ENCODE measurements at places on chromosomes 2 and 18.

DNA sequence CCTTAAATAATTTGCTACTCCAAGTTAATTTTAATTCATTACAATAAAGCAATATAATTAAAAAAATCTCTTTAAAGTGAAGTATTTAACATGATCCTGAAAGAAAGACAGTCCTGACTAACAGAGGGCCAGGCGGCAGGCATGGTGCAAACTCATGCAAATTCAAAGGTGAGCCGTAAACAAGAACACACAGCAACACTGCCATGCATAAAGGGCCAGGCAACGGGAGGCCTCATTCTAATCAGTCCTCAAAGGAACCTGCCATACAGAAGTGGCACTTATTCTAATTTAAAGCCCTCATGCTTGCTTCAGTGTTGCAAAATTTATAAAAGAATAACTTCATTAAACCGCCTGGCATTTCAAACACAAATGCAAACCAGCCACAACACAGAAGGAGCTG is 277.0 kb downstream of the ZNF521 start:
- DNase-seq, result no peak

GRCh38 chr18:293536-293935 is 25.7 kb upstream of the THOC1 start:
- DNase-seq, result no peak

- DNase-seq, result no peak
Observed at GRCh38 chr18:24474406-24474805, 14.0 kb downstream of the HRH4 start.

DNA sequence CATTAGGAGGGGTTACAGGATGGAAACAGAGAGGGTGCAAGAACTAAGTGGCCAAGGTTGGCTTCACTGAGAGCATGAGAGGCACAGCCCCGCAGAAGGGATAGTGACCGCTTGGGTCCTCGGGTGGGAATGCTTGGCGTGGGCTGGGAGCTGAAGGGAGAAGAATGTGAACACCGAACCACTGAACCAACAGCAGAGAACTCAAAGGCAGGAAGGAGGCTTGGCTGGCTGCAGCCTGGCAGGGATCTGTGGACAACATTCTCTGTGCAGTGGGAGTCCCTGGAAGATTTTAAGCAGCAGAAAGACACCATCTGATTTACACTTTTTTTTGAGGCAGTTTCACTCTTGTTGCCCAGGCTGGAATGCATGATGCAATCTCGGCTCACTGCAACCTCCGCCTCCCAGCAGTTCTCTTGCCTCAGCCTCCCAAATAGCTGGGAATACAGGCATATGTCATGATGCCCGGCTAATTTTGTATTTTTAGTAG is 33.9 kb downstream of the SOWAHC start:
- DNase-seq, result no peak

DNA sequence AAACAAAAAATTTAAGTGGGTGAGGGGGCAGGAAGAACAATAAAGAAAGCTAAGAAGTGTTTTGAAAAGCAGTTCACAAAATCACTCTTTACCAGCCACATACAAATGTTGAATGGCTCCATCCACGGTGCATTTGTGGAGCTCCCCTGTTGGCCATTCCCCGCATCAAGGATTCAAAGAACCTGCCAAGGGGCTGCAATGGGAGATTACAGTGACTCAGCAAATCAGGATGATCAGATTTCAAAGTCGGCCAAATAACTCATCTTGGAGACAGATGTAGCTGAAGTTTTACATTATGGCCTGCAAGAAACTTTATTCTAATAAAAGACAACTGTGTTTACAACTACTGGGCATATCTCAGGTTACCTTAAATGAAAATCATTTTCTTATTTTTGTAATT is 26.9 kb downstream of the COL4A3 start:
- no peak for DNase-seq

DNA sequence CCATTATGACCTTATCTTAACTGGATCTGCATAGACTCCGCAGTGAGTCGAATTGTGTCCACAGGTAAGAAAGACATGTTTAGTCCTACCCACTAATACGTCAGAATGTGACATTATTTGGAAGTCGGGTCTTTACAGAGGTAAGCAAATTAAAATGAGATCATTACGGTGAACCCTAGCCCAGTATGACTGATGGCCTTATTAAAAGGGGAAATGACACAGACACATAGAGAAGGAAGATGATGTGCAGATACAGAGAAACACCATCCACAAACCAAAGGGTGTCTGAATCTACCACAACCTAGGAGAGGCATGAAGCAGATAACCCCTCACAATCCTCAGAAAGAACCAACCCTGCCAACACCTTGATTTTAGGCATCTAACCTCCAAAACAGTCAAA is 135.6 kb downstream of the GALNT1 start:
- no peak for DNase-seq

GRCh38 chr2:24454294-24454693 is 36.8 kb upstream of the NCOA1 start:
- DNase-seq, result no peak

- no peak for DNase-seq
Observed at GRCh38 chr2:143692162-143692561, 562.9 kb downstream of the ARHGAP15 start.

- no peak for DNase-seq
Observed at GRCh38 chr2:47201224-47201623, 46.1 kb upstream of the STPG4 start.

GRCh38 chr2:237652854-237653253 is 25.5 kb downstream of the LRRFIP1 start:
- no peak for DNase-seq

GRCh38 chr2:231621051-231621879 is 28.6 kb downstream of the TEX44 start:
- no peak for DNase-seq

DNA sequence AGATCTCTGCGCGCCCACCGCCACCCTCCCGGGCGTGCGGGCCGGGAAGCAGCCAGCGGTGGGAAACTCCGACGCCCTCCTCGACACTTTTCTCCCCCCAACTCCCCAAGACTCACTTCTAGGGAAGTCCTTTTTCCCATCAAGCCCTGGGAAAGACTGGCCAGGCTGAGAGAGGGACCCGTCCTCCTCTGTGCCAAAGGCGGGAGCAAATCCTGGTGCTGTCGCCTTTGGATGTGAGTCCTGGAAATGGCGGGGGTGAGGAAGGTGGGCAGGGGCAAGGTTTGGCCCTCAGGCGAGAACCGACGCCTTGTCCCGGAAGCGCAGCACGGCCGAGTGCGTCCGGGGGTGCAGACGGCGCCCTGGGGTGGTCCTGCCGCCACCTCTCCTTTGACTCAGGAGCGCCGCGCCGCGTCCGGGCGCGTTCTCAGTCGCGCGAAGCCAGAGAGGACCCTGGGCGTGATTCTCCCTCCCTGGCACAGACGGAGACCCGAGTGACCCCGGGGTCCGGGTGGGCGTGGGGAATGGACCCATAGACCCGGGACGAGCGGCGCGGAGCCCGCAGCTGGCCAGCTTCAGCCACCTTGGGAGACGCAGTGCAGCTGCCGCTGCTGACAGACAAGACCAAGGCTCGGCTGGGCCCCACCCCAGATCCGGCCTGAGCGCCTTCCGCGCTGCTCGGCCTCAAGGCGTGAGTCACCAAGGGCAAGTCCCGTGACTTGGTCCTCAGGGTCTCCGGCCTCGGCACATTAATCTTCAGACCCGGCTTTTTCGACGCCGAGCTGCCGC is 3.5 kb upstream of the LBX2 start:
- no peak for DNase-seq

- DNase-seq, result no peak
Observed at GRCh38 chr18:54958704-54959625, at the start of gene CCDC68. Gene CCDC68, minus strand, starts transcription at chr18:54959461. Its CDS starts 16,670 bp downstream, at chr18:54942791.

GRCh38 chr2:15630978-15631719 is 39.5 kb downstream of the DDX1 start:
- no peak for DNase-seq

DNA sequence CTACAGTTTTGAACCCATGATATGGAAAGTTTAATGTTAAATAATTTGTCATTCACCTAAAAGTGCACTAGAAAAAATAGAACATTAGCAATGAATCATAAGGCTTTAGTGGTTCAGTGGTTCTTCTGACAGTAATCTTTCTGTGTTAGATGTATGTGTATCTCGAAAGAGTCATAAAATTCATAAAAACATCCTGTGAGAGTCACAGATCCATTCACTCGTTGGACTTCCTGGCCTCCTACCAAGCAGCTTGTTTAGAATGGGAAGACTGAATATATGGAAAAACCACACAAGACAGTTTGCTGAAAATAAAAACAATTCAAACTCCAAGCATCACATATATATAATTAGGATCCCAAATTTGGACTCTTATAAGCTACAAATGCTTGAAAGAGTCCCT is 34.8 kb downstream of the ADNP2 start:
- DNase-seq, result no peak

GRCh38 chr2:225616372-225616771 is 216.9 kb downstream of the NYAP2 start:
- DNase-seq, result no peak

GRCh38 chr18:7982216-7982615 is 415.1 kb downstream of the PTPRM start:
- no peak for DNase-seq

GRCh38 chr2:187942876-187943275 is 348.8 kb upstream of the GULP1 start:
- no peak for DNase-seq

- no peak for DNase-seq
Observed at GRCh38 chr2:45316576-45317338, 294.3 kb downstream of the SRBD1 start.

DNA sequence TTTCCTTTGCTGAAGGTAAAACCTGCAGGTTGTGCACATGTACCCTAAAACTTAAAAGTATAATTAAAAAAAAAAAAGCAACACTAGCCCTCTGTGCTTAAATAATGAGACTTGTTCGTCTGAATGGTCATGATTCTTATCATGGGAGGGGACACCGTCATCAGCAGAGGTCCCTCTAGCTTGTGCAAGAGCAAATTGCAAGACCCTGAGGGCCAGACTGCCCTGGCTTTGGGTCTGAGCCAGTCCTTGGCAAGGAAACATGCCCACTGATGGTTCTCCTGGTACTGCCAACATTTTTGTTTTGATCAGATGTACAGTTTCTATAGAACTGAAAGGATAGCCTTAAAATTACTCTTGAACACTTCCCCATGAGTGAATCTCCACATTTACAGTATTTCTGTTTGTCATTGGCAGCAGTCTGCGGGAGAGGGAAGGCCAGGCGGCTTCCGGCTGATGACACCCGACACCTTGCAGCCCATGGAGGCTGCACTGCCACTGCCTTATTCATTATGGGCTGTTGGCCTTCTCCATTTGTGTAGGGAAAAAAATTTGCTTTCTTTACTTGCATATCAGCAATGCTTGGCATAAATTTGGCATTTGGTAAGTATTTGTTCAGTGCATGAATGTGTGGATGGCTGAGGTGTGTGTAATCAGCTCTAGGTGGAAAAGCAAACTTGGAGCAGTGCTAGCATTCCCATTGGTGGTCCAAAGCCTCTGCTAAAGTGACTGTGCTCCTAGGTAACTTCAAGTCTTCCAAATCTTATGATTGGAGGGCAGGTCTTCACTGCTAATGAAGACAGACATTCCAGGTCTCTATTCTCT is 161.6 kb upstream of the ALKAL2 start:
- DNase-seq, result no peak

DNA sequence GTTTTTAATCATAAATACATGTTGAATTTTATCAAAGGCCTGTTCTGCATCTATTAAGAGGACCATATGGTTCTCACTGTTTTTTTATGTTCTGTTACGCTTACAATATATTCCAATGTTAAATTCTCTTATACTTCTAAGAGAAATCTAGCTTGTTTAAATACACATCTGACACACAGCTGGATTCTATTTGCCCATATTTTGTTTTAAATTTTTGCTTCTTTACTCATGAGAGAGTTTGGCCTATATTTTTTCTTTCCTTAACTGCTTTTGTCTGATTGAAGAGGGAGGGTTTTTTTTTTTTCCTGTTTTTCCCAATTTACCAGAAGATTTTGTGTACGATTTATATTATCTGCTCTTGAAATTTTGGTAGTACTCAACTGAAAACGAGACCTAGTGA is 34.9 kb downstream of the RNF144A start:
- DNase-seq, result no peak

DNA sequence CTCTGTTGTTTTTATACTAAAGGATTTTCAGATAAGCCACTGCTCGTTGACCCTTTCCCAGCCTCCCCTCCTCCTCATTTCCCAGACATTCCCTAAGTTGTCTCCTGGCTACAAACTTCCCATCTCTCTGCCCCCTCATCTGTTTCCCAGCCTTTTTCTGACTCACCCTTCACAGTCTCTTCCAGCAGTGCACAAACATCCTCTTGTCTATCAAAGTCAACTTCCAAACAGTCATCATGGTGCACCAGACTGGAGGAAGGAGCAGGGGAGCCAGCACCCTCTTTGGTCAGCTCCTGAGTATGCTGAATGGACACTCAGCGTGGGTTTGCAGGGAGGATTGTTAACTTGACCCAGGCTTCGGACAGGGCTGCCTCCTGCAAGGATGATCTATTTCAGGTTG is 26.6 kb upstream of the SPRED2 start:
- no peak for DNase-seq

GRCh38 chr2:120300385-120300784 is 45.6 kb upstream of the INHBB start:
- DNase-seq, result no peak

GRCh38 chr2:65508225-65508624 is 75.8 kb upstream of the SPRED2 start:
- no peak for DNase-seq

- DNase-seq, result no peak
Observed at GRCh38 chr2:173407646-173408045, 53.0 kb downstream of the CDCA7 start.

DNA sequence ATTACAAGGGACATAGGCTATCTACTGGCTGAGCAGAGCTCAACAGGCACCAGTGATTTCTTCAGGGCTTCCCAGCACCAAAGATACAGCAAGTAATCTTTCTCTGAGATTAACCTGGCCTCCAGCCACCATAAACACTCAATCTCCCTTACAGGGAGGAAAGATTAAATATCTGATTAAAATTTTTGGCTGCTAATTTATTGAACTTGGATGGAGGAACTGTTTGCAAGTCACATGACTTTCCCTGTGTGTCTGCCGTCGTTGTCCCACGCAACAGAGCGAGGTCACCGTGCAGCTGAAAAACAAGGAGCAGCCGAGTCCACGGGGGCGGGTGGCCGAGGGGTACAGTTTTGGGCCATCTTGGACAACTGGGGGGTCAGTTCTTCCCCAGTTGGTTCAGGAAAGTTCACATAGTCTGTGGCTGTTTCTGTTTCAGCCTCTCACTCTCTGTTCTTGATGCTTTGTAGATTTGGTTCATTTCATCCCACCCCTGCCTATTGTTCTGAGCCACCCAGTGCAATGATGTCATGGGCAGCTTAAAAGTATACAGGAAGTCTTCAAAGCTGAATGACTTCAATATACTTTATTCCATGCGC is 186.8 kb upstream of the CTAGE1 start:
- DNase-seq, result no peak

DNA sequence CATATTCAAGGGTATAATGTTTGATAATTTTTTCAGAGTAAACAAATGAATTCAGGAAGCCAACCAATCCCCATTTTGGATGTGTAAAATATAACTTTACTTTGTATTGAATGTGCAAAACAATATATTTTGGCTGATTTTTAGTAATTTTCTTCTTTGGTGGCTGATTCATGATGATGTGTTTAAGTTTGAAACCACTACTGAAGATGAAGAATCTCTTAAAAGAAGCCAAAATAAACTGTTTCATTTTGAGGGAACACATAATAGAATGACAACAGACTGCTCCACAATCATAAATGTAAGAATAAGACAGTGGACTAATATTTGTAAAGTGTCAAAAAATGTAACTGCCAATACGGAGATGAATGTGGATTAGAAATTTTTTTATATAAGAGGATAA is 52.5 kb upstream of the TRIM43 start:
- no peak for DNase-seq

All from activated CD8-positive, alpha-beta memory T cell treated with anti-CD3 and anti-CD28 coated beads for 1 hour (primary cell).